ENCODE measurements at places on chromosomes 16 and 17. TPM values are rescaled to one million over a fixed set of nuclear protein-coding genes. Genes with fewer than 3 reads are reported as not detected.
A peak's percentile ranks its signal among the peaks of the same experiment; 100 is the strongest.

DNA sequence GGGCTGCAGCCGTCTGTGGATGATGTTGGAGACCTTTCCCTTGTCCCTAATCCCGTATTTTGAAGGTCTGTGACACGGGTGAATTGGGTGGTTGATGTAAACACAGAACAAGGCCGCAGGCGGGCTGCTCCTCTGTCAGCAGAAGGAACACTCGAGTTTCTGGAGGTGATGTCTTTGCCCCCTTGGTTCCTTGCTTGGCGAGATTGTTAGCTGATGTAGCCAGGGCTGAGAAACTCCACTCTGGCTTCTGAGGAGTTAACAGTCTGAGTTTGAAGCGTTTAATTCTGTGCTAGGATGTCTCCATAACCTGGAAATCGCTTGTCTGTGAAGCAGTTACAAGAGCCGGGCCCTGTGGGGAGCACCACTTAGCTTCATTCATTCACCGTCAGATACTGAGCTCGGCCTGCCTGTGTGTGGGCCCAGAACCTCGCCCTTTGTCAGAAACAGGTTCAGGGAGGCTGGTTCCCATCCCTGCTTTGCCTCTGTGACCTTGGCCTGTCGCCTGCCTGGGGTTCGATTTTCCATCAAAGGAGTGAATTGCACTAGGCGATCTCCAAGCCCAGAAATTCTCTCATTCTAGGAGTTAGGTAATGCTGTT, 1.3 kb downstream of the MAPK8IP3 start:
- peak; percentile 38 for DNase-seq

GRCh38 chr17:38403491-38403890, 24.8 kb upstream of the ARHGAP23 start:
- peak; percentile 88 for DNase-seq

DNA sequence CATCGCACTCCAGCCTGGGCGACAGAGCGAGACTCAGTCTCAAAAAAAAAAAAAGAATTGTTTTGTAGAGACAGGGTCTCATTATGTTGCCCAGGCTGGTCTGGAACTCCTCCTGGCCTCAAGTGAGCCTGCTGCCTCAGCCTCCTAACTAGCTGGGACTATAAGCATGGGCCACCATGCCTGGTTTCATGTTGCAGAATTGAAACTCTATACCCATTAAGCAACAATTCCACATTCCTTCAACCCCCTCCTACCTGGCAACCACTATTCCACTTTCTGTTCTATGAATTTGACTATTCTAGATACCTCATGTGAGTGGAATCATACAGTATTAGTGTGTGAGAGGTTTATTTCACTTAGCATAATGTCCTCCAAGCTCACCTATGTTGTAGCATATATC, 24.5 kb downstream of the RNF135 start:
- no peak for DNase-seq

GRCh38 chr17:47694581-47695428, 844 bp downstream of the TBKBP1 start:
- DNase-seq: peak; percentile 54

DNA sequence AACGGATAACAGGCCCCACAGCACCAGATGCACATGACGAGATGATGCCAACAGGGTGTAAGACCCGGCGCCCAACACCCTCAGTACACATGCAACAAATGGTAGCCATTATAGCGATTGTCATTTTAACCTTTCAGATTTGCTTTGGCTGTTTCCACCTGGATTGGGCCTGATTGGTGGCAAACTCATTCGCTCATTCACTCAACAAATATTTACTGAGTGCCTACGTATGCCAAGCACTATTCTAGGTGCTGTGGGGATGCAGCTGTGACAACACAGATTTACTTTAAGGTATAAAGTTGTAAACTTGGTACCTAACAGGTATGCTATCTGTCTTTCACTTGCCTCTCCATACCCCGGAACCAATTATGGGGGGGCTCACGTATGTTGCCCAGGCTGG, 66.8 kb downstream of the SRCIN1 start:
- DNase-seq: no peak

DNA sequence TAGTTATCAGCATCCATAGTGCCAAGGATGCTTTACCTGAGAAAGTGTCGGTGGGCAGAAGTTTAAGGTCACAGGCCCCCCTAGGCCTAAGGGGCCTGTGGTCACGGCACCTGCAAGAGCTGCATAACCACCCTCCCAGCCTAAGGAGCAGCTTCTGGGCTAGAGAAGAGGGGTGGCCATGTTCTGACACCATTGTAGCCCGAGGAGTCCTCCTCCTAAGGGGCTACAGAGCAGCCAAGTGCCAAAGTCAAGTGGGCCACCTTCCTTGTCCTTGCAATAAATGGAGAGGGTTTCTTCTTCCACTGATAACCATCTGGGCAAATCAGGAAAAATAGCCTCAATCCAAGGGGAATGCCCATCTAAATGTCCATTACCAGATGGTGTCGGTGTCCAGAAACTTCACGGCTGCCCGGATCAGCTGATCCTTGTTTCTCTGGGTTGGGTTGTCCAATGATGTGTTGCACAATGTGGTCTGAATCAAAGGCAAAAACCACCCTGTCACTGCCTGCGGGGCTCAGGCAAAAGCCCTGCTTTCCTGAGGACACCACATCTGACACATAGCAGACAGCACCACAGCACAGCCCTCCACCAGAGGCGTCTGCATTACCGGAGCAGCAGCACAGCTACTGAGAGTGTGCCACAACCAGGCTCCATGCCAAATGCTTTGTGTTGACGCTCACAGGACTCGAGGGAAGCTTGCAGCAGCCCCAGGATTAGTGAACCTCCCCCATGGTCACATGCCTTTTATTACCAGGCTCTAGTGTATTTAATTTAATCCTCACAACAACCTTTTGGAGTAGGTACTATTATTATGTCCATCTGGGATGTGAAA, 12.8 kb downstream of the ATPAF2 start:
- peak; percentile 84 for DNase-seq

DNA sequence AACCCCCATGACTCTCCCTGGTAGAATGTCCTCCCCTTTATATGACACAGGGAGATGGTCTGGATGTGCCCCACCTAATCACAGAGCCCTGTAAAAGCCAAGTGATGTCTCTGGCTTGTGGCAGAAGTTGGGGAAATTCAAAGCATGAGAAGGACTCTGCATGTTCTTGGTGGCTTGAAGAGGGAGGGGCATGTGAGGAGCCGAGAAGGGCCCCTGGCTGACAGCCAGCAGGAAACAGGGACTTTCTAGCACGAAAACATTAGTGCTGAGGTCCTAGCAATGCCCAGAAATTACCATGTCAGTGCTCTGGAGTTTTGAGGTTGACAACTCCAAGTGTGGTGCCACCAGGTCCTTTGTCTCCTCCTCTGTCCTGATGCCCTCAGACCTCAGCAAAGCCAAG, 75.9 kb downstream of the USP22 start:
- no peak for DNase-seq

DNA sequence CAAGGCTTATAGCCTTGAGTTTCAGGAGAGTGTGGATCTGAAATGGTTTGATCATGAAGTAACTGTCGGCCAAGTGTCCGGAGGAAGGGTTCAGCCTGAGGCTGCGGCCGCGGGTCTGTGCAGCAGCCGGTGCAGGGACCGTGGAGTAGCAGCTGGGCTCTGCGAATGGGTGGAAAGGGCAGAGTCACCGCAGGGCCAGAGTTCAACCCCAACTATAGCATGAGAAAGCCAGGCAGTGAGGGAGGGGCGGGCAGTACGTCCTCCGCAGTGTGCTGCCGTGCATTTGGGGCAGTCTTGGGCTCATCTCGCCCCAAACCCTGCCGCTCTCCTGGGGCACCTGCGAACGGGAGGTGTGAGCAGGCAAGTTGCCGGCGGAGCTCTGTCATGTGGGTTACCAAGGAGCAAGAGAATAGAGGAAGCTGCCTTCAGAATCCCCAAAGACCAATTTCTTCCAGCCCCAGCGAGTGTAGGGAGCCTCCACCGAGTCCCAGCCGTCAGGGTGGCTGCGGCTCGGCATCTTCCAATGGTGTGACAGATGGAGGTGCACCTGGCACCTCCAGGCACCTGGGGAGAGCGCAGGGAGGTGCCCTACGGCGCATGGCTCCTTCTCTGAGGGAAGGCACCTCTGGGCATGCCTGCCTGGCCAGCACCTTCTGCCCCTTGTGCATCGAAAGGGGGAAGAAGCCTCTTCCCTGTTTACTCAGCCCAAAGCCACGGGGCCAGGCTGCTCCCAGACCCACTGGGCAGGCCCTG, 87.3 kb downstream of the RPA1 start:
- DNase-seq: no peak

CPSF4L gene
- not detected for total RNA-seq

- peak; percentile 95 for DNase-seq
These were observed 118.0 kb upstream of the ZNF469 start for GRCh38 chr16:88264641-88265285.

DPEP3 gene
- not detected for total RNA-seq

GRCh38 chr16:85617948-85618347, 4.8 kb downstream of the GSE1 start:
- DNase-seq: no peak

DNA sequence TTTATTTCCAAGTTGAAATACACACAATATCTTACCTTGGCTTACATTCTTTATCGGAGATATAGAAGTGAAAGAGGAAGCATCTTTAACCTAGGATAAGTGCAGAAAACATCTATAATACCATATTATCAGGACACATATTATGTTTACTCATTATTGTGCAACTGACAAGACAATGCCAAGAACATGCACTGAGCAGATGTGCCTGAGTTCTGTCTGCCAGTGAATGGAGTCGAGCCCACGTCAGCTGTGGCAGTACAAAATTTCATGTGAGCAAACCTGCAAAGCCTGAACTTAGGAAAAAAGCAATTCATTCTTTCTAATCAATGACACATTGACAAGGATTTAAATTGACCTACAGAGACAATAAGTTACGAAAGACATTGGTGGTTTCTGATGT, 154.4 kb downstream of the AXIN2 start:
- DNase-seq: peak; percentile 11

GRCh38 chr17:72362376-72363088, 241.7 kb downstream of the SOX9 start:
- peak; percentile 61 for DNase-seq

DNA sequence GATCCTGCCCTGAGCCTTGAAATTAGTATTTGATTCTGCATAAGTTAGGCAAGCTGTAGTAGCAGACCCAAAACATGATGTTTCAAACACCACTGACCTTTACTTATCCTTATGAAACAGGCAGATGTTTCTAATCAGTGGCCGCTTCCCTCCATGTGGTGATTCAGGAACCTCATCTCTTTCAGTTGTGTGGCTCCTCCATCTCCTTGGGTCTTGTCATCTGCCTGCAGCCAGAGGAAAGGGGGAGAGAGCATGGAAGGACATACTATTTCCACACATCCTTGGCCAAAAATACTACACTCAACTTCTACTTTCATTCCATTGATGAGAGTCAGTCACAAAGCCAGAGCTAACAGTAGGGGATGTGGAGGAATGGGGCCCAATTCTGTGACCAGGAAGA, 41.6 kb upstream of the IRX6 start:
- DNase-seq: no peak

NSF gene
- total RNA-seq: 50.3 TPM

ATP2C2 gene
- not detected for total RNA-seq

Data from fibroblast of villous mesenchyme (primary cell).